ENCODE measurements at places on chromosomes 7 and 10.

GRCh38 chr10:32211046-32211363, 136.0 kb downstream of the EPC1 start:
- no peak for DNase-seq

DNA sequence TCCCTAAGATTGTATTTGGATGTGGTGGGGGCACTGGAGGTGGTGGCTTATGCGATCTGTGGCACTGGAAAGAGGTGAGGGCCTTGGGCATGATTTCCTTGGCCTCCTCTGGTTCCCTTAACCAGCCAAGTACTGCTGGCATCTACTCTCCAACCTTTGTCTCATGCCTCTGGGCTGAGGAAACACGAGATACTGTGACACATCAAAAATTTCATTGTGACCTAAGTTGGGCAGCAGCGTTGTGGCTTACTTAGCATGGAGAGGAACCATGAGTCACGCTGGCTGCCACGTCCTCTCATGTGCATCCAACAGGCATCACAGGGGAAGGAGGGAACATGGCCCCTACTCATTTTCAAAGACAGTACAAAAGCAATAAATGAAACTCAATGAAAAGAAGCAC, 29.7 kb upstream of the GSDME start:
- peak; percentile 99 for DNase-seq

GRCh38 chr7:157870644-157871290, 534.0 kb downstream of the DNAJB6 start:
- DNase-seq: no peak

DNA sequence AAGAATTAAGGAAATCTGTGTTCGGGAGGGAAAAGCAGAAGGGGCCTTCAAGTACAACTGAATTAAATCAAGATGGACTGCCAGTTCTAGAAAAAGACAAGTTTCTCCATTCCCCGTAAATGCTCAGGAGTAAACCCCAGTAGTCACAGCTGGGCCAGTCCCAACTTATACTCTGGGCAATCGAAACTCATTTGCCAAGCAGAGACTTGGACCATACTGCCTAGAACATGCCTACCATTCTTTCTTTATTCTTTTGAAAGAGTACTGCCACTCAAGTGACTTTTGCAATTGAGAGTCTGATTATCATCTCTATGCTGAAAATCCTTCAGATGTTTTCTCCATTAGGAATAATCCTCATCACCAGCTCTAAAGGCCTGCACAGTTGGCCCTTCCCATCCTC, 21.4 kb downstream of the RPP30 start:
- no peak for DNase-seq

- DNase-seq: no peak
These were observed 1.0 kb upstream of the DENND2A start for GRCh38 chr7:140641524-140642195.

All from renal cortical epithelial cell (primary cell).